ENCODE measurements at places on chromosomes 6 and 20. TPM values are rescaled to one million over a fixed set of nuclear protein-coding genes. Genes with fewer than 3 reads are reported as not detected.

DNA sequence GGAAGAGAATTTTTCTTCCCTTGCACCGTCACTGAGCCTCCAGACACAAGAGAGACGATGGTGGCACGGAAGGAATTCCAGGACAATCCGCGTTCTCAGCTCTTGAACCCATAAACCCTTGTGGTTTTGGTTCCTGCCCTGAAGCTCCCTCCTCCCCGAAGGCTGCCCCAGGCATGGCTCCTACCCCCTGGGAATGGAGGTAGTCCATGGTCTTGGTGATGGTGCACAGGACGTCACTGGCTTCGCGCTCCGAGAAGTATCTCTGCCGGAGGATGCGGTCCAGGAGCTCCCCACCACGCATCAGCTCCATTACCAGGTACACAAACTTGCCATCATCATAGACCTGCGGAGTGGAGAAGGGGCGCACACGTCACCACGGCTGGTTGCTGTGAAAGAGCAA lies 47.5 kb upstream of the MPC1 start:
- no peak for DNase-seq

Gene ACSS1
- 27.4 TPM for total RNA-seq

DNA sequence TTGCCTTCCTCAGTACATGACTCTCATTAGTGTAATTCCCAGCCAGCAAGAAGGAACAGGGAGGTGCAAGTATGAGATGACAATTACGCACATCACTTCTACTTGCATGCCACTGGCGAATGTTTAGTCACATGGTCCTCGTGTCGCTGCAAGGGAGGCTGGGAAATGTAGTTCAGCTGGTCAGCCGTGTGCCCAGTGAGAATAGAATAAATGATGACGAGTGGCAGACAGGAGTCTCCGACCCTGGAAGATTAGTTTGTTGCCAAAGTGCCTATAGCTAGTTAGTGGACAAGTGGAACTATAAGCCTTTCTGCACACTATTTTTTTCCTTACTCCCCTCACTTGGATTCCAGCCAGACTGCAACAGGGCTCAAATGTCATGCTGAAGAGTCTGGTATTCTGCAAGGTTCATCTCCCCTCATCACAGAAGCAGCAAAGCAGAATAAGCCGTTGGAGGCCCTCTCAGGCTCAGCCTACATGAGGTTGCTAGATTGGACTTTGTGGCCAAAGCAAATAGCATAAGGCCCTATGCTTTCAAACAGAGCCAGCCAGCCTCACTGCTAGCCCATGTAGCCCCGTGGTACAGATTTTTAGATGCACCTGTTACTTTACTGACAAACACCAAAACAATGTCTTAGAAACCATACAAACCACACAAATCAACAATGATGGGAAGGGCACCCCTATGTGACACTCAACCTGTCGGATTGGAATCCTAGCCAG lies 9.7 kb downstream of the LINC00237 start:
- DNase-seq, result no peak

Gene HEY2
- total RNA-seq, result 4.3 TPM

GRCh38 chr6:118408863-118409262 lies 139.2 kb upstream of the PLN start:
- no peak for DNase-seq

- no peak for DNase-seq
Measured at GRCh38 chr6:5314191-5314865, 53.0 kb downstream of the FARS2 start.

- DNase-seq, result no peak
Measured at GRCh38 chr6:76683985-76684384, 611.5 kb upstream of the IMPG1 start.

Gene GSTA2
- not detected for total RNA-seq

Gene TCF21
- total RNA-seq, result 0.80 TPM

- no peak for DNase-seq
Measured at GRCh38 chr20:1392443-1392692, 486 bp downstream of the FKBP1A start.

DNA sequence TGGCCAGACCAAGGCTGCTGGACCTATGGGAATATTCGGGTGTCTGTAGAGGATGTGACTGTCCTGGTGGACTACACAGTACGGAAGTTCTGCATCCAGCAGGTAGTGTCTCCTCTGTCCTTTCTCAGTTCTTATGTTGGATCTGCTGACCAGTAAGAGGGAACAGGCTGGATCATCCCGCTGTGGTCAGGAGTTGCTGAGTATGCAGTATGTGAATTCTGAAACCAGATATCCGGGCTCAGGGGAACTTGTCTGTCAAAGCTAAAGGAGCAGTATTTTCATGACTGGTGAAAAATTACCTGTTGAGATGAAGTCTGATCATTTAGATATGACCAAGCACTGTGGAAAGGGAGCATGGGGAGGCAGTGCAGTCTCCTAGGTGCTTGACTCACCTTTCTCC lies 22.1 kb upstream of the GNRH2 start:
- DNase-seq, result no peak

DNA sequence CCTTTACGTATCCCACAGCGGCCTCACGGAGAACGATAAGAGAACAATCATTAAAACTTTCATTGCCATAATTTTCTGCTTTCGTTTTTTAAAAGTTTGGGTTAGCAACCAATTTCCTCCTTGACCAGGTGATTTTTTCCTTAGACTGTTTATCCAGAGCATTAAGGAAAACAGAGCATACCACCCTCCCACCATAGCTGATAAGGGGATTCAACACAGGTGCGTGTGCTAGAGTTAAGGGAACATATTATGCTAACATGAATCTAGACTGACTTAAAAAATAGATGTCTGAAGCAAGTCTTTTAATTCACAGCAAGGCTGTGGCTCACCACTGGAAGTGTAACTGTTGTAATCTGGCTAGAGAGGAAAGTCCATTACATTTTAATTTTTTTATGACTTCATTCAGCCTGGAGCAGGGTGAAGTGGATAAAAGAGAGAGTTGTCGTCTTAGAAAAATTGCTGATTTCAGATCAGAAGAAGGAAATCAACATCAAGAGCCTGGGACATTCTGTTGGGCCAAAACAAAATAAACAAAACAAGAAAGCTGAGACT lies 5.5 kb upstream of the SLC22A2 start:
- no peak for DNase-seq

DNA sequence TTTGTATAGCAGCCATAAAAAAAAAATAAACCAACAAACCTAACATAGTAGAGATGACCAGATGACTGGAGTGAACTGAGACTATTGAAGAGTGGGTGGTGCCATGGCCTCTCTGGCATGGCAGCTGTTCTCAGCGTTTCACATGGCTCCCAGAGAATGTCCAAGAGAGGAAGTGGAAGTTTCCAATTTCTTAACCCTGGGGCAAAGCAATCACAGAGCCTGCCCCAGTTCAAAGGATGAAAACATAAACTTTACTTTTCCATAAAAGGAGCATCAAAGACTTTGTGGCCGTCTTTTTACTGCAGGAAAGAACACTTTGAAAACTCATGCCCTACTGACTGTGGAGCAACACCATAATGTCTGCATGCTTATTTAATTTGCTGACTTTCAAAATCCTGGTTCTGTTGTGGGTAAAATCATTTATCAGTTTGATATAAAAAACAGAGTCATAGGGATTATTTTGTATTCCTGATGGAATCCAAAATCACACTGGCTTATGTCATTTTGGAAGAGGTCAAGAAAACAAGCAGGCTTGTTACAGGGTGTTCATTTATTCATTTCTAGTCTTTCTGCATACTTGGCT lies 165.4 kb downstream of the SLC35B3 start:
- no peak for DNase-seq

Gene TRIM10
- total RNA-seq, result 0.62 TPM

Gene MMUT
- total RNA-seq, result 22.7 TPM

GRCh38 chr20:34628026-34628425 lies 48.9 kb downstream of the PIGU start:
- DNase-seq, result no peak

DNA sequence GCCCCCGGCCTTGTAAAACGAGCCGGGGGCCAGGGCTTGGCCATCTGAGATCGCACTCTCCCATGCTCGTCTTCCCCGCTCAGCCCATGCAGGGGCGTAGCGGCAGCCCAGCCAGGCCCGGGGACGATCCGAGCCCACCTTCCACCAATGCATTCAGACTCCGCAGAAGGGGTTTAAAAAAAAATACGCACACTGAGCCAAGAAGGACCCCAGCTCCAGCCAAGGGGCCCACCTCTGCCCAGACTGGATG lies 320 bp downstream of the GSTA4 start:
- DNase-seq, result peak; percentile 78

DNA sequence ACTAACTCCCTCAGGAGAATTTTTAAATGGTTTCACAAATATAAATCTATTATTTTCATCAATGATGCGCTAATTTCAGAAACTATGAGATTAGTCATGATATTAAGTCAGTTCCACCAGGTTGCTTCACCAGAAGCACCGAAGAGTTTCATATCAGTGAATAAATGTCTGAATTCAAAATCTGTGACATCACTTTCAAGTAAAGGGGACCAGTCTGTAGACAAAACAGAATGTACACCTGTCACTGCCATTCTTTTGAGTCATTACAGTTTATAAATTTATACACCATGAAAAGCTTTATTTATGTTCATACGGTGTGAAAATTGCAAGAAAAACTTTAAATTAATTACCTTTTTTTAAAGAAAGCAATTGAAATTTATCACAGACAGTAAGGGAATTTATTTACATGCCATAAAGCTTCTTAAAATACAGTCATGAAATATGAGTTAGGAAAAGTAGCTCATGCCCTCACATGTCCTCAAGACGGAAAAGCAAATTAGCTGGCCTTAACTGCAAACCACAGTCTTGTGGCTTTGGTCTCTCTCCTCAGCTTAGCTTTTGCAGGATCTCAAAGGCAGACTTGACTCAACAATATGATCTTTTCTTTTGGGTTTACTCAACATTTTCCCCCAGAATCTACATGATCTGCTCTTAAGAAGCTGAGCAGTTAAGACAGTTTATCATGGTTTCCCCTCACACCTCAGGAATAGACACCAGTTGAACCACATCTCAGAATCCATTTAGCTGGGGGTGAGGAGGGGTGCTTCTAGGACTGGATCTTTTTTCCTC lies 177.7 kb upstream of the MCHR2 start:
- DNase-seq, result no peak

Gene IRF4
- total RNA-seq, result 4.7 TPM

- DNase-seq, result no peak
Measured at GRCh38 chr6:110615722-110616121, 139.3 kb upstream of the SLC22A16 start.

DNA sequence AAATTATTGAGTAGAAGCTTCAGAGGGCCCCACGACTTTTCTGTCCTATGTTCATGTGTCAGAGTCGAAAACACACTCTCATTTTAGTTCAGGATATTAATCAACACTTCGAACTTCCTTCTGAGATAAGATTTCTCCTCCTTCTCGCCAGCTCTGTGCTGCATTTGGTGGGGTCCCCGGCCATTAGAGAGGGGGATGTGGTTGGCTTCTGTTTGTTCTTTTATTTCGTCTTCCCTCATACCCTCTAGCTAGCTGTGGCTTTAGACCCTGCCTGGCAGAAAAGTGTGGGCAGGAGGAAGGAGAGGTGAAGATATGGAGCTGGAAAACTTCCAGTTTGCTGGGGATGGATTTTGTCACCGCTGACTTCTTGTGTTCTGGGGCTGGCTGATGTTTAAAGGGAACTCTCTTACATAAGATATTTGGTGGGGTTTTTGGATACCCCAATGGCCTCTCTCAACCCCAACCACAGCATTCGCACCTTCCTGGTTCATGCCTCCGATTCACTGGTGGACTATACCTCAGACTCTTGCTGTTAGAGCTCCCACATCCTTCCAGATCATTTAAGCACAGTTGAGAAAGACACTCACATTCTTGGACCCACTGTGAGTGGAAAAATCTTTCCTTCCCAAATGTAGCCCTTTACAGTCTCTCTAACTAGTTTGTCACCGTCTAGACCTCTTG lies 30.7 kb upstream of the TMX4 start:
- no peak for DNase-seq

DNA sequence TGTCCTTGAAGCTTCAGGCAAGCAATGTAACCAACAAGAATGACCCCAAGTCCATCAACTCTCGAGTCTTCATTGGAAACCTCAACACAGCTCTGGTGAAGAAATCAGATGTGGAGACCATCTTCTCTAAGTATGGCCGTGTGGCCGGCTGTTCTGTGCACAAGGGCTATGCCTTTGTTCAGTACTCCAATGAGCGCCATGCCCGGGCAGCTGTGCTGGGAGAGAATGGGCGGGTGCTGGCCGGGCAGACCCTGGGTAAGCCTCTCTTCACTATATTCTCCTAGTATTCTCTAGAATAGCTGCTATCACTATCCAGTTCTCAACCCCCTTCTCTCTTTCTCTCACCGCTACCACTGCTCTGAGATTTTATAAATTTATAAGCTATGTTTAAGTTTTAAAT lies 40.0 kb downstream of the EIF2S2 start:
- DNase-seq, result no peak

- DNase-seq, result no peak
Measured at GRCh38 chr6:34084591-34085290, 61.1 kb downstream of the GRM4 start.

DNA sequence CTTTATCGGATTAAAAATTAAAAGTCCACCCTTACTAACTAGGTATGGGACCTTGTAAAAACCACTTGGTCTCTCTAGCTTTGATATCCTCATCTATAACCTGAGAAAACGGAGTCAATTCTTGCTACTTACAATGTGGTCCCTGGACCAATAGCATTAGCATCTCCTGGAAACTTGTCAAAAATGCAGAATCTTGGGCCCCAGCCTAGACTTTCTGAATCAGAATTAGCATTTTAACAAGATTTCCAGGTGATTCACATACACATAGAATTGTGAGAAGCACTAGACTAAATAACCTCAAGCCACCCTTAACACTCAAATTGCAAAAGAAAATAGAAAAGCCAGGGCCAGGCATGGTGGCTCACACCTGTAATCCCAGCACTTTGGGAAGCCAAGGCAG lies 96.6 kb downstream of the RNGTT start:
- DNase-seq, result no peak

DNA sequence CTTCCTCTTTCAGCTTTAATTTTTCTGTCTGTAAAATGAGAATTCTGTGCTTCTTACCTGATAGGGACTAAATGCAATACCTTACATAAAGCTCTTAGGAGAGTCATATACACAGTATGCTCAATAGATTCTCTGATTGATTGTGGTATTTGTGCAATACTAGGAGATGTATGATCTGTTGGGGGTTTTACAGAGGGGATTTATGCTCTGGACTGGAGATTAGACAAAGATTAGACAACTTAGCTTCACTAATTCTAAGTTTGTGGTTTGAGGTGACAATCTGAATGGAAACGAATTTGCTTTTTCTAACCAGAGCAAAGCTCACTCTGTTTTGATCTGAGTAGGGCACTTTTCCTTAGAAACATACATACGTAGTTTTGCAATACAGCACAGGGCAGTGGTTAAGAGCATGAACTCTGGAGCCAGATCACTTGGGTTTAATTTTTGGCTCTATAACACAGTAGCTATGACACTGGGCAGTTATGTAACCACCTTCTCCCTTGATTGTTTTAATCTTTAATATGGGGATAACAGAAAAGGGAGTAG lies 126.2 kb downstream of the RNF144B start:
- no peak for DNase-seq

- no peak for DNase-seq
Measured at GRCh38 chr20:58569241-58570125, 54.3 kb upstream of the APCDD1L start.

DNA sequence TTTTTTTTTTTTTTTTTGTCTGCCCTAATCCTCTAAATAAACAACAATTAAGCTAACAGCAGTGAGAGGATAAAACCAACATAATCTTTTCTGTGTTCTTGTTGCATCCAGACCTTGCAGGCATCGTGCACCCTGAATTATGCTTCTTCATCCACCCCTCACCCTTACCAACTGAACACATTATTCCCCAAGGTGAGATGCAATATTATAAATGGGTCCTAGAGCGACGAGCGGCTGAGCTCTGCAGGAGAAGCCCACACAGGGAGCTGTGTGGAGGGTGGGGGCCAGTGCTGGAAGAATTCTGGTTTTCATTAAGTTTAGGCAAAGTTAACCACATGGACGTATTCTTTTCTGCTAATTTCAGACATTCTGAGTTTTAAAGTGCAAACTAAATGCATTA lies 32.2 kb upstream of the NXT1 start:
- no peak for DNase-seq

Data from sciatic nerve (tissue), 2 donors.